ENCODE measurements at places on chromosomes 7 and 10.

DNA sequence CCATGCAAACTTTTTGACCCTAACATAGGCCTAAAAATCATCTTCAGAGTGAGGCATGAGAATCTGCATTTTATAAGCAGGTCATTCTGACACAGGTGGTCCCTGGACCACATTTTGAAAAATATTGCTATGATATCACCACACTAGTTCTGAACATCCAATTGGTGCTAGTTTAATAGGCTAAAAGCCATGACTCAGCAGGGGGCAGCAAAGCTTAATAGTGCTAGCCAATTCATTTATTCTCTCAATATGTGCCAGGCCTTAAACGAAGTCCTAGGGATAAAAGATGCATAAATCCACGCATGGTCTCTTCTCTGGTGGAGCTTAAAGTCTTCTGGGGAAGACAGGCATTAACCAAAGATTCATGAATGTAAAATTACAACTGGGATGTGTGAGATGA lies 10.2 kb upstream of the SLC25A28 start:
- DNase-seq = no peak

GRCh38 chr7:70153933-70154332 lies 555.7 kb downstream of the AUTS2 start:
- DNase-seq = no peak

DNA sequence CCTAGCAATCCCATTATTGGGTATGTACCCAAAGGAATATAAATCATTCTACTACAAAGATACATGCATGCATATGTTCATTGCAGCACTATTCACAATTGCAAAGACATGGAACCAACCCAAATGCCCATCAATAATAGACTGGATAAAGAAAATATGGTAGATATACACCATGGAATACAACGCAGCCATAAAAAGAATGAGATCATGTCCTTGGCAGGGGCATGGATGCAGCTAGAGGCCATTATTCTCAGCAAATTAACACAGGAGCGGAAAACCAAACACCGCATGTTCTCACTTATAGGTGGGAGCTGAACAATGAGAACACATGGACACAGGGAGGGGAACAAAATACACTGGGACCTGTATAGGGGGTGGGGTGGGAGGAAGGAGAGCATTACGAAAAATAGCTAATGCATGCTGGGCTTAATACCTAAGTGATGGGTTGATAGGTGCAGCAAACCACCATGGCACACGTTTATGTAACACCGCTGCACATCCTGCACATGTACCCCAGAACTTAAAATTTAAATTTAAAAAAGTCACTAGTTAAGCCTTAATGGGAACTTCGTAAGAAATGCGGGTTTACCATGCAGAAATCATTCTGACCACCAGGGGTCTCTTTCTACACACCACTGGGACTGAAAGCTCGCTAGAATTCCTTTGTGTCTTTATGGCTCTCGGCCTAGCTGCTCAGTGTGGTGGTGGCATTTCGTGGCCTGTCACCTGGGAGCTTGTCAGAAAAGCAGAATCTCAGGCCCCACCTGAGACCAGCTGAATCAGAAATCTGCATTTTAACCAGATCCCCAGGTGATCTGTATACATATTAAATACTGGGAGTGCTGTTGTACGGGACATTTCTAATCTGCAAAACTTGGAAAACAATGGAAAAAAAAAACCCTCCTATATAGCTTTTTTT lies 9.5 kb downstream of the ANKRD1 start:
- no peak for DNase-seq

- DNase-seq = no peak
Observed at GRCh38 chr7:35565927-35566326, 129.0 kb downstream of the HERPUD2 start.

GRCh38 chr10:30434273-30435072 lies 489 bp downstream of the MAP3K8 start:
- no peak for DNase-seq

- no peak for DNase-seq
Observed at GRCh38 chr10:66925896-66926715, at the start of gene LRRTM3. LRRTM3 (plus strand) TSS chr10:66926036.

- DNase-seq = no peak
Observed at GRCh38 chr10:102267748-102268147, 22.4 kb downstream of the GBF1 start.

DNA sequence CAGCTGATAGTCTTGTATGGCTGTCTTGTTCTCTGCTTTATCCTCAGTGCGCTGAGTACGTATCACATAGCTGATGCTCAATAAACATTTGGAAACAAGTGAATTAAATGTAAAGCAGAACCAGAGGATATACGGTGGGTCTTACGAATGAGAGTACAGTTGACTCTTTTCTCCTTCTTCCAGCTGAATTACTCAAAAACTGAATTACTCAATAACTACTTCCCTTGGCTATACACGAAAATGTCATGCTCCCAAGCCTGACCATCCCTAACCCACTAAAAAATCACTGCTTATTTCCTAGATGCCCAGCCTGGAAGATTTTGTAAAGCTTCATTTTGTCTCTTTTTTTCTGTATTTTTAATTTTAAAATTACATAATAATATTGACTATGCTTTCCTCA lies 3.2 kb upstream of the RSU1 start:
- DNase-seq = no peak

- no peak for DNase-seq
Observed at GRCh38 chr10:11827006-11827405, 3.9 kb downstream of the PROSER2 start.

GRCh38 chr7:2484868-2485267 lies 8.7 kb upstream of the GRIFIN start:
- DNase-seq = no peak

- DNase-seq = no peak
Observed at GRCh38 chr10:90912174-90912573, 8.7 kb downstream of the ANKRD1 start.

DNA sequence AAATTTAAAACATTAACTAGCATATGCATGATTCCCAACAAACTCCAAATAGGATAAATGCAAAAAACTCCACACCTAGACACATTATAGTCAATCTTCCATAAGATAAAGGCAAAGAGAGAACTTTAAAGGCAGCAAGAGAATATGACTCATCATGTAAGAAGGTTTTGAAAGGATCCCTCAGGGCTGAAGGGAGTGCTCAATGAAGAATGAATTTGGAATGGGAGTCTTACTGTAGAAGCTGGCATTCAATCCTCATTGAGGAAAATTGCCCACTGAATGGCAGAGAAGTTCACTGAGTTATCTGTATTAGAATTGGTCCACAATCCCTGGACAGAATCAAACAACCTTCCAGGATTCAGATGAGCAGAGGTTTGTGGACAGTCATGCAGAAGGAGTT lies 26.1 kb upstream of the ZNF365 start:
- no peak for DNase-seq

- DNase-seq = no peak
Observed at GRCh38 chr7:151231080-151231479, 1.2 kb upstream of the CHPF2 start.

- no peak for DNase-seq
Observed at GRCh38 chr7:45657890-45658715, 83.9 kb downstream of the ADCY1 start.

All from stimulated activated CD8-positive, alpha-beta memory T cell treated with anti-CD3 and anti-CD28 coated beads, Interleukin-4, amount 100 ng/mL, for 1 hour (primary cell).